Stimulated activated CD8-positive, alpha-beta memory T cell treated with anti-CD3 and anti-CD28 coated beads, Interleukin-7, amount 100 ng/mL, for 1 hour (primary cell): ENCODE measurements at places on chromosomes 16 and 17.

GRCh38 chr16:56603589-56603988, 4.8 kb upstream of the MT2A start:
- DNase-seq, result no peak

- DNase-seq, result no peak
Observed at GRCh38 chr17:42845918-42846593, 1.7 kb downstream of the AOC2 start.

DNA sequence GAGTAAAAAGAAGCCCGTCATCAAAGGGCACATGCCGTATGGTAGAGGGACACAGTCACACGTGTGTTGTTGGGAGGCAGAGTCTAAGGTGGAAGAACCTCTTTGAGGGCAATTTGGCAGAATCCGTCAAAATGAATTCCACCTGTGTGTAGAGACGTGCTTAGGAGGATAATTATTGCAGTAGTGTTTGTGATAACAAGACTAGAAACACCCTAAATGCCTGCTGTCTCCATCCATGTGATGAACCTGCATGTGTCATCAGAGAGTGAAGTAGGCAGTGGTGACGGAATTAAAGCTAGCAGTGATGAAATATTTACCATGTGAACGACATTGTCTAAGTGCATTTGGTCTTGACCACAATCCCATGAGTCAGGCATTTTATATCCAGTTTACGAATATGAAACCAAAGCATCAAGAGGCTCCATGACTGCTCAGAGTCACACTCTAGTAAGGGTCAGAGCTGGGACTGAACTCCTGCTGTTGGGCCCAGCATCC, 61.3 kb upstream of the ADORA2B start:
- DNase-seq, result no peak

- DNase-seq, result no peak
Observed at GRCh38 chr16:50040018-50040417, 15.0 kb downstream of the CNEP1R1 start.

- no peak for DNase-seq
Observed at GRCh38 chr16:67860589-67861398, 12.1 kb upstream of the EDC4 start.

DNA sequence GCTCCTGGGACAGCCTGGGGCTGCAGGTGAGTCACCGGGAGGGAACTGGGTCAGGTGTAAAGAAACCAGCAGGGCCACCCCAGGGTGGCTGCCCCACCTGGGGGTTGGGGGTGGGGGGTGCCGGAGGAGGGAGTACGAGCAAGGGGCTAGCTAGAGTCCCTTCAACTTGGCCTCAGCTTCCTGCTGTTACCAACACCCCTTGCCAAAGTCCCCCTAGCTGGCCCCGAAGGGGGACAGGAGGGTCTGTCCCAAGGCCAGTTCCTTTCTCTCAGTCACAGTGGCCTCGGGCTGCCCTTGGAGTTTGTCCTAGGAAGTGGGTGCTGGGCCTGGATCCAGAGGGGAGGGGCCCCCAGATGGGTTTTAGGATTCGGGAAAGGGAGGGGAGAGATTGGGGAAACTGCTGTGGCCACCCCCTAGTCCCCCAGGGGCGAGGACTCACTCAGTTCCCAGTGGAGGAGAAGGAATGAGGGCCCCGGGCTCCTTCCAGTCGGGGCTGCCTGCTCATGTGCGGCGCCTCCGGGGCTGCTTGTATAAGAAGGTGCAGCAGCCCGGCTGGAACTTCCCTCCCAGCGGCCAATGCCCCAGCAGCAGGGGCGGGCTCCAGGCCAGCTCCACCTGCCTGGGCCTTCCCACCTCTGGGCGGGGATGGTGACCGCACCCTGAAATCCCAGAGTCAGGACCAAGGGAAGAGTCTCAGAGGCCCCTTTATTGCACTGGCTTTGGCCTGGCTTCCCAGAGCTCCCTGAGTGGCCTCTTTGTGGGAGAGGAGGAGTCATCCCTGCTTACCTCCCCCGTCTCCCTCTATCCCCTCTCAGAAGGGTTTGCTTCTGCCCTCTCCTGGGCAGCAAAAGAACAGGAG, 7.3 kb downstream of the ARHGAP27 start:
- no peak for DNase-seq

GRCh38 chr16:13885700-13886099, 34.3 kb upstream of the ERCC4 start:
- no peak for DNase-seq

GRCh38 chr16:58451265-58451689, 48.7 kb upstream of the NDRG4 start:
- no peak for DNase-seq

GRCh38 chr17:79976451-79976850, 59.2 kb downstream of the TBC1D16 start:
- DNase-seq, result no peak

DNA sequence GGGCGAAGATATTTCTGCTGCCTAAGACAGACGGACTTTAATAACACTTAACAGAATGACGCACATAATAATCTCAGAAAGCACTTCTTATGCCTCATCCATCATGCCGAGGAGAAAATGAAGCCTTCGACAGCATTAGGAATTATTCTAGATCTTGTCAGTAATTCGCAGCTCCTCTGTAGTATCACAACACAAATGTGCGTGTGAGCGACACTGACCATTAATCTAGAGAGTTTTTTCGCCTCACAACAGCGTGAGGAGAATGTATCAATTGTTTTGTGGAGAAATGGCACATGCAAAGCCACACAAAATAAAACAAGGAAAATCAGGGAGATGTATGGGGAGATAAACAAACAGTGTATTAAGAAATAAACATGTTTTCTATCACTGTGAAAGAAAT, 410.2 kb upstream of the PSMD7 start:
- DNase-seq, result no peak

GRCh38 chr17:41779954-41780353, 6.6 kb downstream of the JUP start:
- DNase-seq, result no peak

DNA sequence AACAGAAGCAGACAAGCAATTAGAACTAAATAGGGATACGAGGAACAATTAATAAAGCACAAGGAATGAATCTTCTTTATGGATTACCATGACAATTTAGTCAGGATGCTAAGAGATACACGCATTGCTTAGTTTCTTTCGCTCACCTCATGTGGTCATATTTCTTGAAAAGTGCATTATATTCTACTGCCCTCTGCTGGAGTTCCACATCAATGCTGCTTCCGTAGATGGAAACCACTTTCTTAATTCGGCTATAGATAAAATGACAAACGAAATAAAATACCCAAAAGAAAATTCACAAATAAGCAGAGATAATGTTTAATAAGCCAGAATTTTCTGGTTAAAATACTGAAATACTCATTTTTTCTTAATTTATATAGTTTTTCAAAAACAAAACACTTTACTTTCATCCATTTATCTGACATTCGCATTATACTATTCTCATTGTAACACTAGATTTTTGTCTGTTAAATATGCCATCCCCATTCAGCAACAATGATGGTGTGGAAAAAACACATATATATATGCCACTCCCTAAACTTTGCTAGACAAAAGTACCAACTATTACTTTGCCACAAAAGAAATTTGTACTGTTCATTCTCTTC, 22.0 kb upstream of the PHLPP2 start:
- no peak for DNase-seq

DNA sequence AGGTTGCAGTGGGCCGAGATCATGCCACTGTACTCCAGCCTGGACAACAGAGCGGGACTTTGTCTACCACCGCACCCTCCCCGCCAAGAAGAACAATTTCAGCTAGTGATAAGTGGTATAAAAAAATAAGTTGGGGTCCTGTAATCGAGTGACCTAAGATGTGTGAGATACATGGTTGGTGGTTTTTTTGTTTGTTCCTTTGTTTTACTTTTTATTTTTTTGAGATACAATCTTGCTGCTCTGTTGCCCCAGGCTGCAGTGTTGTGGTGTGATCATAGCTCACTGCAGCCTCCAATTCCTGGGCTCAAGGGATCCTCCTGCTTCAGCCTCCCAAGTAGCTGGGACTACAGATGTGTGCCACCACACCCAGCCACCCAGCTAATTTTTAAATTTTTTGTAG, 58.7 kb downstream of the PITPNC1 start:
- no peak for DNase-seq

- no peak for DNase-seq
Observed at GRCh38 chr17:41301204-41301790, 1.4 kb downstream of the KRTAP29-1 start.

DNA sequence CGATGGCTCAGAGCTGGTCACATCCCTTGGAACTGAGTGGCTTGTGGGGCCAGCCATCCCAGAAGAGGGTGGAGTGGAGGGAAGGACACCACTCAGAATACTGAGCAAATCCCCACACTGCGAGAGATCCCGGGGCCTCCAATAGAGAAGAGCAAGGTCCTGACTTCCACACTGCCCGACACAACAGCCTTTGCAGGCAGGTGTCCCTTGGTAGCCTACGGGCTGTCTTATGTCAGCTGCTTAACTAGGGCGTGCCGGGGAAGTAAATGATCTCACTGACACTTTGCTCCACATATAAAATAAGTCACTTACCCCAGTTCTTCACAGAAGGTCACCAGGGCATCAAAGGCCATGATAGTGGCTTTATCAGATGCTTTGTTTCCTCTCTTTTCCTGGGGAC, 16.1 kb downstream of the RECQL5 start:
- no peak for DNase-seq

- DNase-seq, result no peak
Observed at GRCh38 chr16:85148931-85149330, 36.7 kb upstream of the CIBAR2 start.

GRCh38 chr17:69300222-69300621, 26.7 kb downstream of the ABCA5 start:
- no peak for DNase-seq

DNA sequence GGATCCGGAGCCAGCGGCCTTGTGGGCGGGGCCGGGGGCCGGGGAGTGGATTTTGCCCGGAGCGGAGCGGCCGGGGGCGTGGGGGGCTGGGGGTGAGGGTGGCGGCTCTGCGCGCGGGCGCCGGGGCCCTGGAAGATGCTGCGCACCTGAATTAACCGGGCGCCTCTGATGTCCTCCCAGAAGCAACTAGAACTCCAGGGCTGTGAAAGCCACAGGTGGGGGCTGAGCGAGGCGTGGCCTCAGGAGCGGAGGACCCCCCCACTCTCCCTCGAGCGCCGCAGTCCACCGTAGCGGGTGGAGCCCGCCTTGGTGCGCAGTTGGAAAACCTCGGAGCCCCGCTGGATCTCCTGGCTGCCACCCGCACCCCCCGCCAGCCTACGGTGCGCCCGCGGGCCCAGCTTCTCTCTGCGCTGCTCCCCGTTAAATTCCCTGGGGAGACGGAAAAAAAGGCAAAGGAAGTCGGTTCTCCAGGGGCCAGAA, 549 bp downstream of the SLC26A11 start:
- no peak for DNase-seq

DNA sequence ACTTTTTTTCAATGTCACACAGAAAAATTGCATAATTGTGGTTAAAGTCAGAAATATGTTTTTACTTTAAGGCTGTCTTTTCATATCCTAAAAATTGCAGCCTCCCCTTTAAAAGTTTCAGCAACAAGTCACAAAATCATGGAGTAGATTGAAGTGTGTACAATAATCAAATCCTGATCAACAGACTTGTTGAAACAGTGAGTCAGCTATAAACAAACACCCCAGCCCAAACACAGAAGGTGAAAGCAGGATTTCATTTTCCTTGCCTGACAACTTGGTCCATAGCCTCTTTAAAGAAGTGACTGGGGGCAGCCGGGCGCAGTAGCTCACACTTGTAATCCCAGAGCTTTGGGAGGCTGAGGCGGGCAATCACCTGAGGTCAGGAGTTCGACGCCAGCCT, 59.9 kb downstream of the WNT3 start:
- no peak for DNase-seq

DNA sequence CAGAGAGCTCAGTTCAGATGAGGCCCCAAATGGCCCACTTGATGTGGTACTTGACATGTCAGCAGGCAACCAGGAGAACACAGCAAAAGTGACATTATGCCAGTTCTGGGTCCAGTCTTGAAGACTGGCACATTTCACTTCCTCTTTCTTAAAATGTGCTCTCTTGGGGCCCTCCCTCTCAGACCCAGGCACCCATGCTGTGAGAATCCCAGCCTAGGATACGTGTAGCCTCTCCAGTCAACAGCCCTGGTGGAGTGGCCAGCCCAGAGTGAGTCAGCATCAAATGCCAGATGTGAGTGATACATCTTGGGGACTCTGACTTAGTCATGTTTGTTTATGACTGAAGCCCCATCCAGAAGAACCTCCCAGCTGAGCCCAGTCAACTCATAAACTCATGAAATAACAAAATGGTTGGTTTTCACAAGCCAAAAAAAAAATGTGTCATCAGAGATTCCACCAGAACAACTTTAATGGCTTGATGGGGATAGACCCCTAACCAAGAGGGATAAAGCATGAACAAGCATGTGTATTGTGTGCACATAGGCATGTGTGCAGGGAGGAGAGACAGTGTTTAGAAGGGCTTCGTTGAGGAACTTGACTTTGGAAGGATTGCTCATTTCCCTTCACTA, 82.5 kb upstream of the TNRC6C start:
- no peak for DNase-seq

GRCh38 chr16:86067936-86068335, 169.0 kb downstream of the IRF8 start:
- no peak for DNase-seq

DNA sequence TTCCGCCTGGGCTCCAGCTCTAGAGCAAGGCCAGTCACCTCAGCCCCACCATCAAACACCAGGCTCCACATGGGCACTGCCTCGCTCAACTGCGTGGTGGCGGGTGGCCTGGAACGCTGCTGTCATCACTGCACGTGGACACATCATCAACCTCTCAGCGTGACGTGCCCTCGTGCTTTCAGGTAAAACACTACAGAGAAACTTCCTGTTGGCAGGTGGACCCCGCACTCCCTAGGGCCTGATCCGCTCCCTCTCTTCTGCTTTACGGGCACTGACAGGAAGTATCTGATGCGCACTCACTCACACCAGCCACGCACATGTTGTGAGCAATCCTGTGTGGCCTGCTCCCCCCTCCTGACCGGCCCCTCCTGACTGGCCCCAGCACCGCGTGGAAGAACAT, 87.4 kb downstream of the ANKRD11 start:
- DNase-seq, result no peak

DNA sequence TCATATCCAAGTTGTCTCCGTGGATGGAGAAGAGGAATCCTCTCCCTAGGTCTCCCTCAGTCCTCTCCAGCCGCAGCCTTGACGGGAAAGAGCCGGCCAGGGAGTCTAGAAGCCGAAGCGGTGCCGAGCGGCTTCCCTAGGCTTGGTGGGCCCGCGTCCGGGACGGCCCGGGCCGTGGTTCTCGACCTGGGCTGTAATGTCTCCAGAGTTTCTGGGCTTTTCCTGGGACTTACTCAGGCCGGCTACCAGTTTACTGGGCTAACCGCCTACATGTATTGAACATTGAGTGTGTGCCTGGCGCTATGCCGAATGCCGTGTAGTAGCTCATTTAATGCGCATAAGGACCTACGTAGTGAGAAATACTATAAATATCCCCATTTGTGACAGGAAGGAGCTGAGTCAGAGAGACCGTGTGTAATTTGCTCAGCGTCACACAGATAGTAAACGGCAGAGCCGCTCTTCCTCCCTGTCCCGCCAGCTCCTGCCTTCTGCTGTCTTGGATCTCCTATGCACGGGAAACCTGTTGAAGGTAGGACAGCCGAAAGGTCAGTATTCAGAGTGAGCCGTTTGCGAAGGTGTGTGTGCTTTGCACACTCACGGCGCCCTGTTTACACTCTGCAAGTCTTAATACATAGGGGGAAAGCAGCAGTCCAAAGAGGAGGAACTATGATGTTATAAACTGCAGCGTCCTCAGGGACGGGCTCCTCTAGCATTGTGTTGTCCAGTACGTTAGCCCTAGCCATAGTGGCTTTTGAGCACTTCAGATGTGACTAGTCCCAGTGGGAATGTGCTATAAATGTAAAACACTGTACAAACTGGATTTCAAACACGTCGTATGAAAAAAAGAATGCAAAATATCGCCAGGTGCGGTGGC, 723 bp upstream of the SPAG5 start:
- peak; percentile 30 for DNase-seq

GRCh38 chr17:21459536-21459935, 83.4 kb downstream of the KCNJ12 start:
- no peak for DNase-seq
